Stimulated activated CD8-positive, alpha-beta memory T cell treated with anti-CD3 and anti-CD28 coated beads, Interleukin-7, amount 100 ng/mL, for 48 hours (primary cell): ENCODE measurements at places on chromosomes 13 and 19.

DNA sequence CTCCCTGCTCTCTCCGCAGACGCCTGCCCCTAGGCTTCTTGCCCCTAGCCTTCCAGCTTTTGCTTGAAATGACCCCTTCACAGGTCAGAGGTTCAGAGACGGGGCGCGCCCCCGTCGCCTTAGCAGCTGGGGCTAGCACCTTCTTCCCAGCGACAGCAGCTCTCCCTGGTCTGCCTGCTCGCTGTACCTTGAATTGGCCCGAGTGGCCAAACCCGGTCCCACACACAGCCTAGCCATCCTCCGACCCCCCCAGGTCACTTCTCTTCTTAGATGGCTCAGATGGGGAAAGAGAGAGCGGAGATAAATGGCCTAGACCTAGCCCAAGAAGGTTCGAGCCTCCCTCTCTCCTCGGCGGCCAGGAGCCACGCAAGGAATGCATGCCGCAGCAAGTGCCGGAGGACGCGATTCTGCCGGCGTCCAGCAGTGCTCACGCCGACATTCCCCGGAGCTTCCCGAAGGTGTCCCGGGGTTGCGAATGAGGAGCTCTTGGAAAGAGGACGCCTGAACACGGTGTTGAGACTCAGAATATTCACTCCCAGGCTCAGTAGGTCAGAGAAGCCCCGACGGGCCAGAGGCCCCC lies 1.3 kb downstream of the CDX2 start:
- no peak for DNase-seq

DNA sequence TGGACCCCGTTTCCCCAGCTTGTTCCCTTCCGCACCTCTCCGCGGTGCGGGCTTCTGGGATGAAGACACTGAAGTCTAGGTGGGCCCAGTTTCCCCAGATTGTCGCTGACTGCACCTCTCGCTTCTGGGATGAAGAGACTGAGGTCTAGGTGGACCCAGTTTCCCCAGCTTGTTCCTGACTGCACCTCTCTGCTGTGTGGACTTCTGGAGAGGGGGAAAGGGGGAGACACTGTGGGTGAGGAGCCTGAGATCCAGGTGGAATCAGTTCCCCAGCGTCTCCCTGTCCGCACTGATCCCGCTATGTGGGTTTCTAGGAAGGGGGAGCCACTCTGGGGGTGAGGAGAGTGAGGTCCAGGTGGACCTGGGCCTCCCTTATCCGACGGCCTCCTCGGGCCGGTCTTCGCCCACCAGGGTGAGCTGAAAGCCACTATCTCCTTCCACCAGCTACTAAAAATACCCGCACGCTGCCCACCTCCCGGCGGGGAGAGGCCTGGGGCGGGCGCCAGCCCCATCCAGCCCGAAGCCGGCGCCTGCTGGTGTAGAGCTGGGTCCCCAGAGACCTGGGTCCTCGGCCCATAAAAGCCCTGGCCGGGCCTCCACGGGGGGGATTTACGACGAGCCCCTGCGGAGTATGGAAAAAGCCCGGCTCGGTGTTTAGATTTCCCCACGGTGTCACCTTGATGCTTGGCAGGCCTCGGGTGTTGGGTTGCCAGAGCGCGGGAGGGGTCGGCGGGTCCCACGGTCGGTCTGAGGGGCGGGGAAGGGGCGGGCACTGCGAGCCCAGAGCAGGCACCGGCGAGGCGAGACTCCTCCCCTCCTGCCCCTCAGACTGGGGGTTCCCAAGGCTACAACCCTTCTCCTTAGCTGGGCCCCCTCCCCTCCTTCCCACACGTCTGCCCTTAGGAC lies 10.6 kb downstream of the FUT6 start:
- DNase-seq, result no peak

- DNase-seq, result peak; percentile 22
These were observed 558 bp downstream of the MZT1 start for GRCh38 chr13:72726726-72727416.

- no peak for DNase-seq
These were observed 23.3 kb downstream of the PRR12 start for GRCh38 chr19:49614096-49614833.

DNA sequence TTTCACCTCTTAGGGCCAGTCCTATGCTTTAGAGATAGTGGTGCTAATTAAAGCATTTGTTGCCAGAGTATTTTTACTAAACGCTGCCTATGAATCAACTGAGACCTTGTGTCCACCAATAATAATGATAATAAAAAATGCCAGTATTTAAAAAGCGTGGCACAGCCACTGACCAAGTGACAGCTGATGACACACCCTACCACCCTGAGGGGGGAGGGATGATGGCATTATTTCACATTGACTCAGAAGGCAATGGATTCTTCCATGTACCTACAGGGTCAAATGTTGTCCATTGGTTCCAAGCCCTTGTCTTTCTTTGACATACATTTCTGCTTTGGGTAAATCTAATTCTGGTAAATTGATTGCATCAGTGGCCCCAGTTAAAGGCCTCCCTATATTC lies 384.4 kb downstream of the DLEU7 start:
- DNase-seq, result no peak
